ENCODE measurements at places on chromosomes 1 and 21. TPM values are rescaled to one million over a fixed set of nuclear protein-coding genes. Genes with fewer than 3 reads are reported as not detected.

DNA sequence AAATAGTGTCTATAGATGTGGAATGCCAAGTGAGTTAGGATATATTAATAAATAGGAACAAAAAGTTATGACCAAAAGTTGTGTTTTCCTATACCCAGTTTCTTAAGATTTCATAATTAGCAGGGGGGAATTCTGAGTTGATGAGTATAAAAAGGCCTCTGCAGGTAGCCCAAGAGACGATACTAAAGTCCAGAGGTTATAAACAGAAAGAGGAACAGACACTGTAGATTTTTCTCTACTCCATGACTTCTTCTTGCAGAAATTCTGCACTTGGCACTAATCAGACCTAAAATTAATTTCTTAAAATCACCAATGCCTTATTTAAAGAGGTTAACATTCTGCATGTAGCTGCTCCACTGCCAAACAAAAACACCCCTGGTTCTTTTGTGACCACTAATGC lies 62.6 kb downstream of the ROR1 start:
- DNase-seq, result no peak

GRCh38 chr21:42672699-42673458 lies 19.5 kb downstream of the PDE9A start:
- DNase-seq, result no peak

DNA sequence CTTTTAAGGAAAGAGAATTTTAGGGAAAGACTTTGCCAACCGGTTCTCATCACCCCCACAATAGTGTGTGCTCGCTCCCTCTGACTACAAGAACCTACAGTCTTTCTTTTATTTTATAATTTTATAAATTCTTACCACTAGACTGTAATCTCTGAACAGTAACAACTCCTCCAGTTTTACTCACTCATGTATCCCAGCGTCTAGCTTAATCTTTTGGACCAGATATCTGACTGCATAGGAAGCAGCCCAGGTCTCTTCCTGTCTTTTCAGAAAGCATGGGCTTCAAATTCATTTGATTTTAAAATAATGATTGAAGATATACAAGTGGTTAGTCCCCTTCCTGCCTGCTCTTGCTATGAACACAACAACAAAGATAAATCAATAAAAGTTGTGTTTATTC lies 19.0 kb upstream of the DUSP10 start:
- no peak for DNase-seq

Gene TMEM52
- 1.4 TPM for polyA plus RNA-seq

GRCh38 chr1:158116311-158117167 lies 64.2 kb upstream of the CD1D start:
- DNase-seq, result no peak

DNA sequence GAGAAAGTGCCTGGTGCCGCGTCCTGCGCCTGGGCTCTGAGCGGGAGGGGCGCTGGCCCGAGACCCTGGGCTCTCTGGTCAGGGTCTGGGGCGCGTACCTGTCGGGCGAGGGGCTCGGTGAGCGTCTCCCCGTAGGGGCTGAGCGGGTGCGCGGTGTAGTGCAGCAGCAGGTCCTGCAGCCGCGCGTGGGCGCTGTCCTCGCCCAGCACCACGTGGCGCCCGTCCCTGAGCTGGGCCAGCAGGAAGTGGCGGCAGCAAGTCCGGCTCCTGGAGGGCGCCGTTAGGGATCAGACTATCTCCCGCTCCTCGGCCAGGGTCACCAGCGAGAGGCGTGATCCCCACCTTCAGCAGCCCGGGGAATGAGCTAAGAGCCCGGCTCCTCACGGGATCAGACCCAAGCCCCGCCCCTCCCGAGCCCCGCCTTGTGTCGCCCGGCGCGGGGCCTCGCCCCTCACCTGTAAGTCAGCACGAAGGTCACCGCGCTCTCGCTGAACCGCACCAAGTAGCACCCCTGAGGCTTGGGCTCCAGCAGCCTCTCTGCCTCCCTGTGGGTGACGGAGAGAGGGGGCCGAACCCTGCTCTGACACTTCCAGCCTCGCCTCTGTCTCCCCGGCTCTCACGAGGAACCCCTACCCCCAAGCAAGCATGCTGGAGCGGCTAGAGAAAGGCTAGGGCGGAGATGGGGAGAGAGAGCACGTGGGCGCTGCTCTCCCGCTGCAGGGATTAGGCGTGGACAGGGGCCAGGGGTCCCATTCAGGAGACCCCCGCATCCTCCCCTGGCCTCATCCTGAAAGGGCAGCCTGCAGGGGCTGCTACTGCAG lies 2.7 kb downstream of the SH2D2A start:
- DNase-seq, result no peak

DNA sequence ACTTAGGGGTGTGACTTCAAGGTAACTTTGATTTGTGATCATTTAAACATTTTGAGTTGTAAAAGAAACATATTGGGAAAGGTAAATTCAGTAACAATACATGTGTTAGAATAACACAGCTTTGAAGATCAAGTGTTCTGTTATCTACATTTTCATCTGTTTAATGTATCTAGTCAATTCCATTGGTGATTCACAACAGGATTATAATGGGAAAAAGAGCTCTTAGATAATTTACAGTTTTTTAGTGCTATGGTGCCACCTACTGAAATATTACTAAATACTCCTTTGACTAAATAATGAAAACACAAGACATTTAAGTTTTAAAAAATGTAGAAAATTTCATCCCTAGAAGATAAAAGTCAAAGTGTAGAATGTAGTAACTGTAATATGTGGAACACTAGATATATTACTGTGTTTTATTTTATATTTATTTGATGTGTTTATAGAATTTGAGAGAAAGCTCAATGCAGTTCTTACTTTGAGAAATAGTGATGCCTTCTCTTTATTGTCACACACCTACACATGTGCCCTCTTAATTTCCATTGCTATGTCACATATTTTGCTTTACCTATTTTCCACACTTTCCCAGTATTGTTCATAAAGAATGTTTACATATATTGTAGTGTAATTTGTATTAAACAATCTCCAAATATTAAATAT lies 47.4 kb downstream of the PTPRC start:
- no peak for DNase-seq

GRCh38 chr1:176118985-176119384 lies 88.1 kb downstream of the COP1 start:
- DNase-seq, result no peak

DNA sequence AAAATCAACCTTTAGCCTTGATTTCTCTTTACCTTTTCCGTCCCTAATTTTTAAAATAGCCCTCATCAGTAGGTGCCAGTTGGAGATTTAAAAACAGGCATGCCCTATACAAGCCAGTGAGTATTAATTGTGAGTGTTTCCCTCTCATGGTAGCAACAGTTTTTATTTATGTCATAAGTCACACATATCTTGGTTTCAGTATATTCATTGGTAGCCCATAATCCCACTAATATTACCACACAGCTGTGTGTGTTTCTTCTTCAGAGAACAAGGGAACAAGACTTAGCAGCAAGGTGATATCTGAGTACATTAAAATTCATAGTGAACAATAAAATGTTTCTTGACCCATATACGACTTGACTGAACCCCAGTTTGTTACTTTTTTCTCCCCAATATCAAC lies 68.6 kb upstream of the HSPA13 start:
- DNase-seq, result no peak

Gene KPRP
- not detected for polyA plus RNA-seq
